GM12865 (cell line): ENCODE measurements at places on chromosomes 16 and 17.

DNA sequence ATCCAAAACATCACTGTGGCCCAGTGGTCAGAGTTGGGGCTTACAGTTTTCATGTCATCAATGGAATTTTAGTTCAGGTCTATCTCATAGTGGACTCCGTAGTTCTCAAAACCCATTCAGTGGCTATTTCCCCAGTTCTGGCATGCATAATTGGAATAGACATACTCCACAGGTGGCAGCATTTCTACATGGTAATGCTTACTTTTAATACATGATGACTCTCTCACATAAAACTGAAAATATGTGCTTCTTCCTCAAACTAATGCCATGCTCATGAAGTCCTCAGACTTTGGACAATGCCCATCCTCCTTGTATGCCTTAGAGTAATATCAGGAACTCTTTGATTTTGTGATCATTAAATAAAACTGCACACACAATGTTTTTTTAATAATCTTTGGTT is 857.4 kb upstream of the GOT2 start:
- DNase-seq: no peak

GRCh38 chr17:37079735-37080134 is 131.0 kb downstream of the AATF start:
- no peak for DNase-seq

DNA sequence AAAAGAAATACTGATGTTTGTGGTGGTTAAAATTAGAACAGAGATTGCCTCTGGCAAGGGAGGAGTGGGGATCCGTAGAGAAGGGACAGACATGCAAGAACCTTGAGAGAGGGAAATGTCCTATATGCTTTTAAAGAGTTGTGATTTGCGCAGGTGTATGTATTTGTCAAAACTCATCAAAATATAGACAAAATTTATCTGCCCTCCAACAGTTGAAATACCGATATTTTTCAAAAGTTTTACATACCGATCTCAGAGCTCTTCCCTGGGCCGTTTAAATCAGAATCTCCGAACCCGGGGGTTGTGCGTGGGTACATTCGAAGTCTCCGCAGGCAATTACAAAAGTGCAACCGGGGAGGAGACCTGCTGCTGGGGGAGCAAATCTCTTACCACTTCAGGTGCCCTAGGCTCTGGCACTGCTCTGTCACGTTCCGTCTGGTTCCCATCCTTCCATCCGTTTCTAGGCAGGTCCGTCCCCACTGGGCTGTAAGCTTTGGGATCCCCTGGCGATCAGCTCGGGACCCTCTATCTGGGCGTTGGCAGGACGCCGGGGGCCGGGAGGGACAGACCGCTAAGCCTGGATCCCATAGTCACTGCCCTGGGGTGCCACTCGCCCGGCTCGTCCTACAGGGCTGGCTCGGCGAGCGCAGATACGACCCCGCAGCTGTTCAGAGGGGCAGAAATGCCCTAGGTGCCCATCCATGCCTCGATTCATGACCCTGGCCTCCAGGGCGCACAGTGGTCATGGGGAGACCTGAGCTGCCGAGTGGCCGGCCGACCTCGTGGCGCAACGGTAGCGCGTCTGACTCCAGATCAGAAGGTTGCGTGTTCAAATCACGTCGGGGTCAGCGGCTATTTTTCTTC is 4.2 kb downstream of the BORCS6 start:
- DNase-seq: peak; percentile 90

- peak; percentile 57 for DNase-seq
Measured at GRCh38 chr16:50547340-50548124, 664 bp upstream of the NKD1 start.

DNA sequence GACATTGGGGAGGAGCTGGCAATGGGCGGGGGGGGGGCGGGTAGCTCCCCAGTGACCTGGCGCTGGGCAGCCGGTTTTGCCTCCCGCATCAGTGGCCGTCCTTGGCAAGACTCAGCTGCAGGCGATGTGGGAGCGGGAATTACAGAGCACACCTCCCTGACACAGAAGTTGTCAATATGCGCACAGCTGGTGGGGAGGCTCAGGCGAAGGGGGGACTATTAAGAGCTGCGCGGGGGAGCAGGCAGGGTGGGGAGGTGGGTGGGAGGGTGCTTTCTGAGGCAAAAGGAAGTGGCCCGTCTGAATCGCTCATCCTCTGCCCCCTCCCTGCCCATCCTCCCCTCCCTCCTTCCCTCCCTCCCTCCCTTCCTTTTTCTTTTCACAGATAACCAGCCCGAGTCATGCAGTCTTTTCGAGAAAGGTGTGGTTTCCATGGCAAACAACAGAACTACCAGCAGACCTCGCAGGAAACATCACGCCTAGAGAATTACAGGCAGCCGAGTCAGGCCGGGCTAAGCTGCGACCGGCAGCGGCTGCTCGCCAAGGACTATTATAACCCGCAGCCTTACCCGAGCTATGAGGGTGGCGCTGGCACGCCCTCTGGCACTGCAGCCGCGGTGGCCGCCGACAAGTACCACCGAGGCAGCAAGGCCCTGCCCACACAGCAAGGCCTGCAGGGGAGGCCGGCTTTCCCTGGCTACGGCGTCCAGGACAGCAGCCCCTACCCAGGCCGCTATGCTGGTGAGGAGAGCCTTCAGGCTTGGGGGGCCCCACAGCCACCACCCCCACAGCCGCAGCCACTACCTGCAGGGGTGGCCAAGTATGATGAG is 44.0 kb downstream of the SREBF1 start:
- peak; percentile 43 for DNase-seq

DNA sequence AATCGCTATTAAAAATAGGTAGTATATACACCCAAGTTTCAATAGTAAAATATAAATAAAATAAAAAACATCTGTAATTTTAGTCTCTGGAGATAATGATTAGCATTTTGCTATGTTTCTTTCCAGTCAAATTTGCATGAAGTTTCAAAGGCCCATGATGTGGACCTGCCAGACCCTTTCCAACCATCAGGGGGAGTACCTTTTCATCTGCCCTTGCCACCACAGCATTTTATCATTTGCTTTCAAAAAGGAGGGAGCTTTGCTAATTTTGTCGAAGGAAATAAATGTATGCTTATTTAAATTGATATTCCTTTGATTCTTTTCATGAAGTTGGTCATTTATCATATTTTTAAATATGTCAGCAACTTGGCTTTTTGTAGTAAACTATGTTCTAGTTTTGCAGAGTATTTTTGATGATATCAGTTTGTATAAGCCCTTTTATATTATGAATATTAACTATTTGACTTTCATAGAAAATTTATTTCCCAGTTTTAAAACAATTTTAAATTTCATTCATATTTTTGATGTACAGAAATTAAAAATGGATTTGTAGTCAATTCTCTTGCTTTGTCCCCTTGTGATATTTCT is 115.2 kb upstream of the NETO2 start:
- peak; percentile 51 for DNase-seq

DNA sequence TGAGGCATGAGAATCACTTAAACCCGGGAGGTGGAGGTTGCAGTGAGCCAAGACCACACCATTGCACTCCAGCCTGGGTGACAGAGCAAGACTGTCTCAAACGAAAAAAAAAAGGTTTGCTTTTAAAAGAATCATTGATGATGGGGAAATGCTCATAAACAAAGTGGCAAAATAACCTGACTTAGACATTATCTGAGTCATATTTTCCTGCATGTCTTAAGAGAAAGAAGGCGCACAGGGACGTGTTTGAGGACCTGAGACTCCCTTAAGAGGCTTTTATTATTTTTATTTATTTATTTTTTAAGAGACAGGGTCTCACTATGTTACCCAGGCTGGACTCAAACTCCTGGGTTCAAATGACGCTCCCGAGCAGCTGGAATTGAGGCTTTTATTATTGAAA is 5.7 kb upstream of the PRPSAP1 start:
- DNase-seq: no peak

DNA sequence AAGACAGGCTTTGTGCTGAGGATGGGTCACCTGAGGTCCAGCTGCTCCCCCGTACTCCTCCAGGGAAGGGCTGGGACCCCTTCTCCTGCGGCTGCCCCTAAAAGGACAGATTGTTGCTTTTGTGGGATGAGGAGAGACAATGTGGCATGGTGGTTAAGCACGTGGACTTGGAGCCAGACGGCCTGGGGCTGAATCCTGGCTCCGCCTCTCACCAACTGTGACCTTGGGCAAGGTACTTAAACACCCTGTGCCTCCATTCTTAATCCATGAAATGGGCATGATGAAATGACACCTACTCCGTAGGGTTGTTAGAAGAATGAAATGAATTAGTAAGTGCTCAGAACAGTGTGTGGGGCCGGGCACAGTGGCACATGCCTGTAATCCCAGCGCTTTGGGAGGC is 39.6 kb upstream of the PLCG2 start:
- peak; percentile 44 for DNase-seq

DNA sequence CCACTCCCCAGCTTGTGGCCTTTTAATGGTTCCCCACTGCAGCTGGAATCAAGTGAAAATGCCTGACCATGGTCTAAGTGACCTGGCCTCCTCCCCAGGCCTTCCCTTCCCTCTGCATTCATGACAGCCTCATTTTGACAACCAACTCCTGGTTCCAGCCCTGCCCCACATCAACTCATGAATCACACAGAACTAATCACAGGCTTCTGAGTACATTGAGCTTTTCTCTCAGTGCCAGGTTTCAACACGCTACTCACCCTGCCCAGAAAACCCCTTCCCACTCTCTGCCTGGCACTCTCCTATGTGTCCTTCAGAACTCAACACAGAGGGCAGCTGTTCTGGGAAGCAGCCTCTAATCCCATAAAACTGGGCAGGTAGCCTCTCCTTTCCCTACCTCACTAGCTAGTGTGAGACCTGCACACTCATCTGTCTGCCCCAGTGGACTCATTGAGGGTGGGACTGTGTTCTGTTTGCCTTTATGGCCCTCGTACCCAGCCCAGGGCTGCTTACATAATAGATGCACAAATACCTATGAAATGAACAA is 313.6 kb downstream of the GRIN2A start:
- DNase-seq: no peak

- no peak for DNase-seq
Measured at GRCh38 chr17:1562176-1562643, 382 bp downstream of the PITPNA start.

DNA sequence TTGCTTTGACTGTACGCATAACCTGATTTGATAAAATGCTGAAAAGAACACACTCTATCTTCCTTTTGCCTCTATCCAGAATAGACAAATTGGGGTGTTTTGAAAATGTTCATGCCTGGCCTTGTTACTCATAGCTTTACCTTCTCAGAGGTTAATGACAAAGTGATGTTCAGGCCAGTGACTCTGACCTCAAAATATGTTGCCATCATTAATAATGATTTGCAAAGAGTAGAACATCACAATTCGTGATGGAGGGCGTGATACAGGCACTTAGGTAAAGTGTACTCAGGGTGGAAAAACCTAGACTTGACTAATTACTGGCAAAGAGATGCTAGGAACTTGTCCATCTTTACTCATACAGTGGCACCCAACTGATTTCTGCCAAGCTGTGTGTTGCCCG is 656.6 kb upstream of the SOX9 start:
- no peak for DNase-seq

DNA sequence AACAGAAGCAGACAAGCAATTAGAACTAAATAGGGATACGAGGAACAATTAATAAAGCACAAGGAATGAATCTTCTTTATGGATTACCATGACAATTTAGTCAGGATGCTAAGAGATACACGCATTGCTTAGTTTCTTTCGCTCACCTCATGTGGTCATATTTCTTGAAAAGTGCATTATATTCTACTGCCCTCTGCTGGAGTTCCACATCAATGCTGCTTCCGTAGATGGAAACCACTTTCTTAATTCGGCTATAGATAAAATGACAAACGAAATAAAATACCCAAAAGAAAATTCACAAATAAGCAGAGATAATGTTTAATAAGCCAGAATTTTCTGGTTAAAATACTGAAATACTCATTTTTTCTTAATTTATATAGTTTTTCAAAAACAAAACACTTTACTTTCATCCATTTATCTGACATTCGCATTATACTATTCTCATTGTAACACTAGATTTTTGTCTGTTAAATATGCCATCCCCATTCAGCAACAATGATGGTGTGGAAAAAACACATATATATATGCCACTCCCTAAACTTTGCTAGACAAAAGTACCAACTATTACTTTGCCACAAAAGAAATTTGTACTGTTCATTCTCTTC is 22.0 kb upstream of the PHLPP2 start:
- DNase-seq: peak; percentile 40

- DNase-seq: no peak
Measured at GRCh38 chr17:40850293-40850972, 16.6 kb downstream of the KRT12 start.

DNA sequence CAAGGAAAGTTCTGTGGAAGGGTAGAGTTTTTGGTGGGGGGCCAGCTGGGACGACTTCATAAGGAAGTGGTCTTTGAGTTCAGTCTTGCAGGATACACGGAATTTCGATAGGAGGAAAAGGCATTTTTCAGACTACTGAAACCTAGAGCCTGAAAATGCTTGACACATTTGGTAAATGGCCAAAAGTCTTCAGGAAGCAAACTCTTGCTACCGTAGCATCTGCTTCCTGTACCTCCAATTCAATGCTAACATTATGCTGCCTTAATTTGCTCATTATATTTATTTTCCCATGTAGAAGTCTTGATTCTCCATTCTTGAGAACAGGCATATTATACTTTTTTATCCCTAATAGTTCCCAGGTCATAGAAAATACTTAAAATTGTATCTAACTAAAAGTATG is 129.3 kb upstream of the MED13 start:
- no peak for DNase-seq

- no peak for DNase-seq
Measured at GRCh38 chr17:59047616-59048015, 59.1 kb downstream of the TRIM37 start.

GRCh38 chr16:53091466-53092211 is 36.8 kb downstream of the CHD9 start:
- DNase-seq: peak; percentile 72

GRCh38 chr17:2025220-2025621 is at the start of gene RTN4RL1:
TSS of gene RTN4RL1 (minus strand) at chr17:2025334. CDS start at chr17:2024865, 469 bp downstream.
- DNase-seq: peak; percentile 42

DNA sequence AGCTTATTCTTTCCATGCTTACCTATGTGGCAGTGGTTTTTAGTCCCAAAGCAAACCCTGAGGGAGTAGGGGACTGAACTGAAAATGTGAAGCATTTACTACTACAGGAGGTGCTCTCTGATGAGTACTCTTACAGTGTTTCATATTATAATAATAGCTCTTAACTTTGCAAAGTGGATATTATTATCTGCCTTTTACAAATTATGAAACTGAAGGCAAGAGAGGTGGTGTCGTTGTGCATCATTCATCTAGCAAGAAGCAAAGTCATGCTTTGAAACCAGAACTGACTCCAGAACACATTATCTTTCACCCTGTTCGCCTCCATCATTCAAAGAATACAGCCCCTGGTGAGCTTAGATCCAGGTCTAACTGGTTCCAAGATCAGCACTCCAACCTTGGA is 8.2 kb upstream of the KCNH6 start:
- peak; percentile 49 for DNase-seq

DNA sequence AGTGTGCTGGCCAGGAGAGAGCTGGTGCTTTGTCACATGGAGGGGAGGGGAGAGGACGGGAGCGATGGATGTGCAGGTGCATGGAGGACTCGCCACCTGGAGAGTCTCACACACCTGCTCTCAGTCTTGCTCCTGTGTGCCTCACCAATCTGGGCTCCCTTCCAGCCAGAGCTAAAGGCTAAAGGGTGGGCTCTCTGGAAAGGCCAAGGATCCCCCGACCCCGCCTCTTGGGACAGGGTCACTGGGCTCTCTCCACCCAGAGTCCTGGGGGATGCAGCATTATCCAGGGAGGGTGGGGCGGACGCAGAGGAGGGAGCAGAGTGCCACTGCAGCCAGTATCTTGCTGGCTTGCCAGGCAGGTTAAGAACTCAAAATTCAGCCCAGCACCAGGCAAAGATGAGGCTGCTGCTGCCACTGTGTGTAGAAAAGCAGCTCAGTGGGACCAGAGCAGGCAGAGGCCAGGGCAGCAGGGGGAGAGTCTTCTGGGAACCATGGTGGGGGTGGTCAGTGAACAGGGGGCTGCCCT is 5.4 kb upstream of the STAT5B start:
- DNase-seq: no peak

GRCh38 chr17:46764709-46765401 is 53.6 kb downstream of the WNT3 start:
- no peak for DNase-seq
